ENCODE measurements at places on chromosomes 1 and 21. TPM values are rescaled to one million over a fixed set of nuclear protein-coding genes. Genes with fewer than 3 reads are reported as not detected.

GRCh38 chr1:230153641-230154296 is 86.7 kb downstream of the GALNT2 start:
- DNase-seq = no peak

GRCh38 chr1:68449901-68450300 is at the start of gene RPE65:
TSS of gene RPE65 (minus strand) at chr1:68449954. CDS start at chr1:68449905, 49 bp downstream.
- DNase-seq = no peak

VANGL1 gene
- 1.6 TPM for total RNA-seq

DNA sequence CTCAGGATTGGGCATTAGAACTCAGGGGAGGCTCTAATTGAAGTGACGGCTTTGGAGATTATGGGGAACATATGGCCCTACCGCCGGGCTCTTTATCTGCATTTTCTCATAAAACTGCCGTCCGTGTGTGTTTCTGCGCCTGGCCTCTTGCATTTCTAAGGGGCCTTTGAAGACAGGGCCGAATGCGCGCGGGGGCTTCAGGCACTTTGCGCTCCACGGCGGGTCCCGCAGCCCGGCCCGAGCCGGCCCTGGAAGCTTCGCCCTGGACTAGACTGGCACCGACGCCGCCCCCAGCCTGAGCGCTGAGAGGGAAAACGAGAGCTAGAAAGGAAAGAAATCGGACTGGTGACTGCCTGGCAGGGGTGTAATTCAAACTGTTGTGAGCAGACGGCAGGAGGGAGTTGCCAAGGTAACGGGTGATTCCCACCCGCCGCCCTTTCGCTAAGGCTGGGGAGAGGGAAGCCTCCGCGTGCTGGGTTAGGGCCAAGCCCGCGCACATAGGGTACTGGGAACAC is 120.7 kb downstream of the LMX1A start:
- no peak for DNase-seq

GRCh38 chr1:916173-917075 is 7.3 kb upstream of the SAMD11 start:
- DNase-seq = no peak

USH2A gene
- not detected for total RNA-seq
